ENCODE measurements at places on chromosomes 12 and 14.

DNA sequence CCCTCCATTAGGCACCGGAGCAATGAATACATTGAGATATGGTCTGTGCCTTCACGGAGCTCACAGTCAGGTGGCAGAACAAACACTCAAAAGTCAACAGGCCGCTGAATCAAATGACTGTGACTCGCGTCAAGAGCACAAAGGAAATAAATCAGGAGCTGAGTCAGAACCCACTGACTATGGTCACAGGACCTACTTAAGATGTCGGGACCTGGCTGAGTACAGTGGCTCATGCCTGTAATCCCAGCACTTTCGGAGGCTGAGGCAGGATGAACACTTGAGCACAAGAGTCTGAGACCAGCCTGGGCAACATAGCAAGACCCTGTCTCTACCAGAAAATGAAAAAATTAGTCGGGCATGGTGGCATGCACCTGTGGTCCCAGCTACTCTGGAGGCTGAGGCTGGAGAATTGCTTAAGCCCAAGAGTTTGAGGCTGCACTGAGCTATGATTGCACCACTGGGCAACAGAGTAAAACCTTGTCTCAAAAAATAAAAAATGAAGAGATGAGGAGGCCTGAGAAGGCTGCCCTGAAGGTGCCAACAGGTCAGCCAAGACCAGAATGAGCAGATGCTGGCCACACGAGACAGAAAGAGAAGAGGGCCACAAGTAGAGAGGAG lies 19.9 kb downstream of the TMEM233 start:
- no peak for DNase-seq

- no peak for DNase-seq
Measured at GRCh38 chr14:66360366-66360926, 125.7 kb upstream of the CCDC196 start.

GRCh38 chr12:54383041-54383609 lies 1.4 kb downstream of the ZNF385A start:
- no peak for DNase-seq

GRCh38 chr14:24678801-24679247 lies 44.8 kb upstream of the GZMB start:
- peak; percentile 87 for DNase-seq

- no peak for DNase-seq
Measured at GRCh38 chr14:90554341-90554740, 157.5 kb downstream of the CALM1 start.

- DNase-seq = no peak
Measured at GRCh38 chr12:106906715-106907114, 49.0 kb upstream of the TMEM263 start.

GRCh38 chr12:122691566-122691965 lies 11.6 kb downstream of the HCAR2 start:
- DNase-seq = no peak

DNA sequence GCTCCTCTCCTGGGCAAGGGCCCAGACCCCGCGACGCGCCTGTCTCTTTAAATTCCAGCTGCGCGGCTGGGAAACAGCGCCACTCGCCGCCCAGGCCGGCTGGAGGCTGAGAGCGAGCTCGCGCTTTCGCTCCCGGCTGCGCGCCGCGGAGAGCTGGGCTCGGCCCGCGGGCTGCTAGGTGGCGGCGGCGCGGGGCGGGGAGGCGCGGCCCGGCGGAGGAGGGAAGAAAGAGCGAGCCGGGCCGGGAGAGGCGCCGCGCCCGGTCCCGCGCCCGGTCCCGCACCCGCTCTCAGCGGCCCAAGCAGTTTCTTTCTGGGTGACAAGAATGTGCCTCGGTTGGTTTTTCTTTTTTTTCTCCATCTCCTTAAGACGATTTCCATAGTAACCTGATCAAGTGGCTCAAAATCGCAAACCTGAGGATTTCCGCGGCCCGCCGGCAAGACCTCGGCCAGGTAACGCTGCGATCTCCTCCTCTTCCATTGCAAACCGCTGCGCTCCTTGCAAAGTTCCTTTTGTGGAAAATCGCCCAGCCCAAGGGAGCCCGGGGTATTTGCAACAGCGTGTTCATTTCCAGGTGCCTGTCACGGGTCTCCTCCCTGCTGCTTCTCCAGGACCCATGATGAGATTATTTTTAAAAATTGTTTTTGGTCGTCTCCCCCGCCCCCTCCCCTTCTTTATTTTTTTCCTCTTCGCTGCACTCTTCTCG lies 259.5 kb upstream of the E2F7 start:
- peak; percentile 63 for DNase-seq

GRCh38 chr12:15962760-15963159 lies 51.6 kb downstream of the DERA start:
- DNase-seq = no peak

GRCh38 chr12:70619471-70620152 lies 17.6 kb downstream of the PTPRB start:
- no peak for DNase-seq

- DNase-seq = no peak
Measured at GRCh38 chr14:31080056-31080455, 53.9 kb upstream of the STRN3 start.

- DNase-seq = no peak
Measured at GRCh38 chr14:106378191-106378590, 851.8 kb downstream of the TMEM121 start.
